ENCODE measurements at places on chromosomes 2 and 18.

- no peak for DNase-seq
Measured at GRCh38 chr18:32258148-32258547, 68.3 kb downstream of the MEP1B start.

GRCh38 chr2:135585586-135585985 is 54.3 kb downstream of the R3HDM1 start:
- peak; percentile 20 for DNase-seq

DNA sequence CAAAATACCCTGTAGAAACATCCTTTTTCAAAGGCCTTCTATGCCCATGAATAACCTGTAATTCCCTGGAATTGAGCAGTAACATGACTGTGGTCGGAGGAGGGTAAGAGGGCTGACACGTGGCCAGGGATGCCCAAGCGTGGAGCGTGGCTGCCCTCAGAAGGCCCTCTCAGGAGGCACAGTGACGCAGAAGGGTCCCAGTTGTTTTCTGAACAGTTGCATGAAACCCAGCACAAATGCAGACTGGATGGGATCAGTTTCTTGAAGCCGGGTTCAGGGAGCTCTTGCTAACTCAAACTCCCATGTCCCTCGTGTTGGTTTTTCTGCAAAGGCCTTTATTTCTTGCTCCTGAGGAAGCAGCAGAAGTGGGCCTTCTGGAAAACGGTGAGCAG is 237.0 kb downstream of the ALPK2 start:
- peak; percentile 8 for DNase-seq

GRCh38 chr2:151611351-151611750 is 122.9 kb downstream of the NEB start:
- DNase-seq: no peak

DNA sequence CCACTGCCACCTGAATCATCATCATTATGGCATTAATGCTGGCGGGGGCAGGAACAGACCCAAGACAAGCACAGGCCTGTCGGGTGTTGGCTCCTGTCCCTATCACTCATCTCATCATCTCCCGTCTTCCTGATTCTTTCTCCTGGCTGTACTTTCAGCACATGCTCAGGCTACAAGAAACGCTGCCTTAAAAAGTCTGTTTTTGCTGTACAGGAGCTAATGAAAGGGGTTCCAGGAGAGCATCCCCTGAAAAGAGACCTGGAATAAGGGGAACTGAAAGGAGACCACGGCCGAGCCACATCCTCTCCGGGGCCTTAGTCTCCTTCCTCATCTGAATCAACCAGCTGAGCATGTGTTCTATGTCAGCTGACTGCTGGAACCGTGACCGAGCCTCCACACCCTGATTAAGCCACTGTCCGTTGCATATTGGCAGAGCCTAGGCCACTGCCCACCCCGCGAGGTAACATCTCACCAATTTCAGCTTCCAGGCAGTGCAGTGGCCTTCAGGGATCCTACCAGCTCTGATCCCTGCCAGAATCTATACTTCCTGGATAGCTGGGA is 62.6 kb downstream of the DNMT3A start:
- peak; percentile 61 for DNase-seq

DNA sequence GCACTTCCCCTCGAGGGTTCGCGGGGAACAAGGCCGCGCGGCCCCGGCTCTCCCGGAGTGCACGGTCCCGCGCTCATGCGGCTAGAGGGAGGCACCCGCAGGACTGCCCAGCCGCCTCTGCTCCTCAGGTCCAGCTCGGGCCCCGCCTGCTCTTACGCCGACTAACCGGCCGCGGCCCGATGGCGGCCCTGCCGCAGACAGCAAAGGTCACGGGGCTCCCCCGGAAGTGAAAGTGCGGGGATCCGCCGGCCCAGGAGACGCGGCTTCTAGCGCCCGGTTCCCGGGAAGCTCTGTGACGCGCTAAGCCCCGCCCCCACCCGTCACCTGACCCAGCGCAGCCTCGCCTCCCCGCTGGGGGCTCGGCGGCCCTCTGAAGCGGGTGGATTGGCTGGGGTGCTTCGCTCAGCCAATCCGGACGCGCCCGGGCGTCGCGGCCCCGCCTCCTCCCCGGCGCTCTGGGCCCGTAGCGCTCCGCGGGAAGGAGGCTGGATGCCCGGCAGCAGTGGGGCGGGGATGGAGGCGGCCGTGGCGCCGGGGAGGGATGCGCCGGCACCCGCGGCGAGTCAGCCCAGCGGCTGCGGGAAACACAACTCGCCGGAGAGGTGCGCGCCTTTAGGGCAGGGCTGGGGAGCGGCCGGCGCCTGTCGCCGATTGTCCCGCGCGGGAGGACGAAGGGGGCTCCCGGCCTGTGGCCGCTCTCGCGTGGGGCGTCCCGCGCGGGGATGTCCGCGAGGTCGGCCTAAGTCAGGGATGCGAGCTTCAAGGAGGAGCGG is at the start of gene SCLY:
SCLY (plus strand) TSS at position 460 of the 773 bp plus-strand sequence; CDS start at position 514, 54 bp downstream.
- peak; percentile 95 for DNase-seq

DNA sequence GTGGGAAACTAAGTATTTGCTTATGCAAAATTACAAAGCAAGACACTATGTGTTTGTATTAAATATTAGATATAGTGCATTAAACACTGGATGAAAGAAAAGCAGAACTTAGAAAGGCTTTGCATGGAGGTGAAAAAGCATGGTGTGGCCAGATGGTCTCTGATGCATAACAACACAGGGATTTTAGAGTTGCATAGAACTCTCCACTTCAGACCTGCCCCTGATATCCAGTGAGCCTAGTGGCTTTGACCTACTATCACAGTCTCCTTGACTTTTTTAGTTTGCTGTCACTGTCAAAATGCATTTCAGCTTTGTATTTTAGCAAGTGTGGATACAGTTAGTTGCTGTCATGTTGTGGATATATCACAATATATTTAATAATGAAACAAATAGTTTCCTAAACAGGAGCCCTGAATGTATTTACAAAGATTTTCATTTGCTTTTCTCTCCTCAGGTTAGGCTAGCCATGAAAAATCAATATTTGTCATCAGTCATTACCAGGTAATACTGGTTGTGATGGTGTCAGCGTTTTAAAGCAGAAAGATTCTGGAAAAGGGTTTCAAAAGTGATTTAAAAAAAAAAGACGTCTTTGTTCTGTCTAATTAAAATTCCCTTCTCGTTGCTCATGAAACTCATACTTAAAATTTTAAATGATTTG is 5.2 kb downstream of the CSRNP3 start:
- no peak for DNase-seq

- DNase-seq: no peak
Measured at GRCh38 chr2:128832946-128833663, 514.4 kb upstream of the HS6ST1 start.

DNA sequence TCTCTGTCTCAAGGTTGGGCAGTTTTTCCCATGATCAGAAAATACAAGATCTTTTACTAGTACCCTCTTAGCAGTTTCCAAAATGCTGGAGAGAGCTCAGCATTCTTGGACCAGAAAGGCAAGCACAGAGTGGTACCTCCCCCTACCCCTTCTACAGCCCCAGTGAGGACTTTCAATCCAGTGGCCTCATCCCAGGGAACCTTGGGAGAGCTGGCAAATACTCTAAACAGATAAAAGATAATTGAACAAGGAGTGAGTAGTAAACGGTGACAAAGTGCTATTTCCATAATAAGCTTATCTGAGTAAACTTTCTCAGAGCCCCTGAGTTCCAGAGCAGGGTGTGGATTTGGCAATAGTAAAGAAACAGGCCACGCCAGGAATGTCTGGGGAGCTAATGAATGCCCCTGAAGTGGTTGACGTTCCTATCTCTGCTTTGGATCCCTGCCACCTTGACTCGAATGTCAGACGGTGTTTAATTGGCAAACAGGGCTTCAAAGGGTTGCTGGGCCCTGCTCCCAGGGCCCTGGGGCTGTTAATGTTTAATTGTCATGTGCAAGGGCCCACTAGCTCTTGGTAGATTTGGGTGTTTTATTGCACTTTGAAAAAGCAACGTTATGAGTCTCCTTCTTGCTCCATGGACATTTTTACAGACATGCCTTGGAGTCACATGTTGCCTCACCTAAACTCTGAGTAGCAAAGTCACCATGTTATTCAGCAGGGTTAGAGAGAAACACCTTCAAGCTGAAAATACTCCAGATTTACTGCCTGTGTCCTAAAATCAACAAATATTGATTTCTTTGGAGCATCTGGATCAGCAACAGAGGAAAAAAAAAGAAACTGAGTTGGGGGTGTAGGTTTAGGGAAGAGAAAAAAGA is 239.9 kb downstream of the CYRIA start:
- no peak for DNase-seq

- no peak for DNase-seq
Measured at GRCh38 chr2:10658914-10659257, 30.9 kb downstream of the NOL10 start.

- no peak for DNase-seq
Measured at GRCh38 chr2:74010087-74010541, 25.4 kb downstream of the TET3 start.

All from fibroblast of the aortic adventitia (primary cell).